ENCODE measurements at places on chromosomes 7 and 10. TPM values are rescaled to one million over a fixed set of nuclear protein-coding genes. Genes with fewer than 3 reads are reported as not detected.

The FLNC gene
- total RNA-seq = 646 TPM

The FAM171A1 gene
- total RNA-seq = 7.8 TPM

DNA sequence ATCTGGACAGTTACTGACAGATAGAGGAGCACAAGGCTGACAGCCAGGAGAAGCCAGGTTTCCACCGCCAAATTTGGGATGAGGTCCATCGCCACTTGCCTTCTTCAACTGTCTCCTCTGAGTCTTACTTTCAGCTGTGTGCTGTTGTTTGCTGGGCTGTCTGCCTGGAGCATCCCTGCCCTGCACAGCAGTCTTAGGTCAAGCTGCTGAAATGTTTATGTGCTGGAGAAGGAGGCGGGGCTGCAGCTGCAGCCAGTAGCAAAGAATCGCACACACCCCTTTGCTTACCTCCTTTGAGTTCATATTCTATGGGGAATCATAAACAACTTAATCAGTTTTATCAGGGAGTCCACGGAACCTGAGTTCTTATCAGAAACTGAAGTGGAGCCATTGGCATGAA lies 20.1 kb upstream of the CYP3A5 start:
- no peak for DNase-seq

The SPDYE1 gene
- total RNA-seq = not detected

DNA sequence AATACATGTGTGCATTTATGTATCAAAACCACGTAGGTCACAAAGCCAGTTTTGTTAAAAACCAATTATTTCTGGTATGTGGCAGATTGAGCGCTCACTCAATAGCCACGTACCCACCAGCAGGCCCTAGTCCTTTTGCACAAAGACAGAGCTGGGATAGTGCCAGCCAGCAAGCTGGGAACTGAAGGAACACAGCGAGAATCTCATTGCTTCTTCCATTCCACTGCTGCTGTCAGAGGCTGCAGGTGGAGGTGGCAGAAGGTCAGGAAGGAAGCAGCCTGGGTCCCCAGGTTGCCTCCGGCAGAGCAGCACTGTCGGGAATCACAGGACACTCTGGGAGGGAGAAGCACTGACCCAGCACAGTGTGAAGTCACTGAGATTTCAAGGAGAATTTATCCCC lies 385.5 kb upstream of the PFKP start:
- no peak for DNase-seq

- DNase-seq = peak; percentile 21
Observed at GRCh38 chr7:27118580-27118979, 12.0 kb downstream of the HOXA4 start.

- no peak for DNase-seq
Observed at GRCh38 chr7:1236132-1236661, 3.5 kb downstream of the UNCX start.

DNA sequence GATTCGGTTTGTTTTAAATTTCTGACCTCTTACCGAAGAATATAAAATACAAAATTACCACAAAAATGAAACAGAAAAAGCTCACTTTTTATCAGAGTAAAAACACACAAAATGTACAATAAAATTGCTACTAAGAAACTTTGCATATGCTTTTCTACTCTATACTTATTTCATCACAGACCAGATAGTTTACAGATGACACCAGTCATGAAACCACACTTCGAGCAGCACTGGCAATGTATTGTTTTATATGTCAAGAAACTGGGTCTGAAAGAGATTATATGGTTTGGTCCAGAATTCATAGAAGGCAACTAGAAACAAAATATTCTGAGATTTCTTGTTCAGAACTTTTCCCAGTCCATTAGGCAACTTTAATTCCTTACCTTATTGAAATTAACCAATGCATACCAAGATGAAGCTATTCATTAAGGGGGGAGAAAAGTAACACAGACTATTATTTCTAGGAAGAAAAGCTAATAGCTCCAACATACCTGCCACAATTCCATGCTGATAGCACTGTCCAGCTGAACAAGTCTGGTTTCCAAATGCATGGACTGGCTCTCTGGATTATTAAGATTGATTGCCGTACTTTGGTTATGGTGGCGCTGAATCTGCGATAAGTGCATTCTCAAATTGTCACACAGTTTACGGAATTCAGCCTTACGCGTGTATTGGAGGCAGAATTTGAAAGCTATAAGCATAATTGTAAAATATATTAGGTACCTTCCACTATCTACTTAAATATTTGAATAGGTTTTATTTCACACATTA lies 10.0 kb downstream of the EIF3A start:
- no peak for DNase-seq

The SPDYE2B gene
- not detected for total RNA-seq
